ENCODE measurements at places on chromosomes 6 and 20. TPM values are rescaled to one million over a fixed set of nuclear protein-coding genes. Genes with fewer than 3 reads are reported as not detected.

GRCh38 chr6:4004249-4004648, 74.7 kb downstream of the FAM217A start:
- no peaks in the 10 kb centered on the region for H3K27me3 ChIP-seq
- H3K36me3 ChIP-seq: no peaks in the 10 kb centered on the region
- no peak for DNase-seq

DNA sequence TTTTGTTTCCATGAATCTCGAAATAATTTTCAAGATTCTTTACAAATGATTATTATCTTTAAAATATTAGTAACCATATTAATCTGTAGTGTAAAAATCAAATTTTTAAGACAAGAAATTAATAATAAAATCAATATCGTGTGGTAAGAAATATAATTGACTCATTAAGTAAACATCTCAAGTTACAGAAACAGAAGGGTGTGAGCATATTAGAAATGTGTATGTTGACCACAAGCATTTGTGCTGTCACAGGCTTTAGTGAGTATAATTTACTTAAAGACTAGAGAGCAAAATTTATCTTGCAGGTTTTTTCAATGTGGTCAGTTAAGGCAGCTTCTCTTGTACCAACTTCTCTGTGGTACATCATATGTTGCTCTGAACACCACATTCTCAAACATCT, 566.5 kb upstream of the IRAK1BP1 start:
- H3K4me3 ChIP-seq: no peak overlapping the region
- H3K27ac ChIP-seq: no peak overlapping the region
- no peaks in the 10 kb centered on the region for H3K27me3 ChIP-seq
- H3K36me3 ChIP-seq: no peaks in the 10 kb centered on the region
- no peak for DNase-seq

DNA sequence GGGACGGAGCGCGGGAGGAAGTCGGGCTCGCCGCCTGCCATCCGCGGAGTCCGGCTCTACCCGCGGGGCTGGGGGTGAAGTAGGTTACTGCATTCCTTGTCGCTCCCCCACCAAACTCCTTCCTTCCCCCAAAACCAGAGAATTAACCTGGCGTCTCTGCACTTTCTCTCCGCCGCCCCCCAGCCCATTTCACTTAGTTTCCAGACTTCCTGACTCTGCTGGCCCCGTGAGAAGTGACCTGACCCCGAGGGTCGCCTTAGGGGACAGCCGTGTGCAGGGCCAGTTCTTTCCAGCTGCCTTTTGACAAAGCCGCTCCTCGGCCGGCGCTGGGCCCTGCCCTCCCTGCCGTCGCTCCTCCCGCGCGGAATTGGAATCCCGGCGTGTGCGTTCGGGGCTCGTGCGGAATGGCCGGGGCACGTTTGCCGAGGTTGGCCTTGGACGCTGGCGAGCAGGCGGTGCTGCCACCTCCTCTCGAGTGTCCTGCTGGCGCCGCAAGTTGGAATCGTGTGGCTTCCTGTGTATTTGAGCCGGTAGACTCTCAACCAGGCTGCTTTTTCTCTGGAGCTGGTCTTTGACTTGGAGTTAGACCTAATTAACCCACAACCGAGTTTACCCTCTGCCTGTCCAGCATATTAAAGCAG, 650 bp downstream of the DCBLD1 start:
- H3K27ac ChIP-seq: peak overlapping the region; percentile 85
- H3K27me3 ChIP-seq: no peaks in the 10 kb centered on the region
- peaks cover 22% of the 10 kb centered on the region for H3K4me1 ChIP-seq
- H3K4me3 ChIP-seq: peak overlapping the region; percentile 80
- H3K36me3 ChIP-seq: no peaks in the 10 kb centered on the region

Gene ADISSP
- total RNA-seq: 11.2 TPM

Gene TNFRSF6B
- total RNA-seq: 1.2 TPM

Gene LHFPL5
- total RNA-seq: not detected

- H3K27me3 ChIP-seq: no peaks in the 10 kb centered on the region
- H3K4me3 ChIP-seq: no peak overlapping the region
- H3K36me3 ChIP-seq: no peaks in the 10 kb centered on the region
- H3K27ac ChIP-seq: no peak overlapping the region
- DNase-seq: no peak
These were observed 35.0 kb downstream of the AKIRIN2 start for GRCh38 chr6:87667032-87667431.

Gene ZNF334
- total RNA-seq: 0.79 TPM

DNA sequence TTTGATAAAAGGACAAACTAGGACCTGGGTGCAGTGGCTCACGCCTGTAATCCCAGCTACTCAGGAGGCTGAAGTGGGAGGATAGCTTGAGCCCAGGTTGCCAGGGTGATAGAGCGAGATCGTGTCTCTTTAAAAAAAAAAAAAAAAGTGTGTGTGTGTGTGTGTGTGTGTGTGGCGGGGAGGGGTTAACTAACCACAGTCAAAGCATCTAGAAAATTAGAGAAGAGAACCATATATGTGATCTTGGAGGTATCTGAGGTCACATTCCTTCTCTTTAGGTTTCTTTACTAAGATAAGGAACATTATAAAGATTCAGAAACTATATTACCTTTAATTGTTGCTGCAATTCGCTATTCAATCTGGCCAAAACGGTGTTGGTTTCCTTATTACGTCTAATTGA, 80.9 kb downstream of the REPS1 start:
- H3K27me3 ChIP-seq: no peaks in the 10 kb centered on the region
- H3K36me3 ChIP-seq: peaks cover 65% of the 10 kb centered on the region
- DNase-seq: no peak
- H3K4me3 ChIP-seq: no peak overlapping the region
- H3K4me1 ChIP-seq: no peaks in the 10 kb centered on the region

Gene FGD2
- 8.0 TPM for total RNA-seq

Gene TDRD6
- total RNA-seq: 0.12 TPM

Gene OPRL1
- total RNA-seq: 0.75 TPM

DNA sequence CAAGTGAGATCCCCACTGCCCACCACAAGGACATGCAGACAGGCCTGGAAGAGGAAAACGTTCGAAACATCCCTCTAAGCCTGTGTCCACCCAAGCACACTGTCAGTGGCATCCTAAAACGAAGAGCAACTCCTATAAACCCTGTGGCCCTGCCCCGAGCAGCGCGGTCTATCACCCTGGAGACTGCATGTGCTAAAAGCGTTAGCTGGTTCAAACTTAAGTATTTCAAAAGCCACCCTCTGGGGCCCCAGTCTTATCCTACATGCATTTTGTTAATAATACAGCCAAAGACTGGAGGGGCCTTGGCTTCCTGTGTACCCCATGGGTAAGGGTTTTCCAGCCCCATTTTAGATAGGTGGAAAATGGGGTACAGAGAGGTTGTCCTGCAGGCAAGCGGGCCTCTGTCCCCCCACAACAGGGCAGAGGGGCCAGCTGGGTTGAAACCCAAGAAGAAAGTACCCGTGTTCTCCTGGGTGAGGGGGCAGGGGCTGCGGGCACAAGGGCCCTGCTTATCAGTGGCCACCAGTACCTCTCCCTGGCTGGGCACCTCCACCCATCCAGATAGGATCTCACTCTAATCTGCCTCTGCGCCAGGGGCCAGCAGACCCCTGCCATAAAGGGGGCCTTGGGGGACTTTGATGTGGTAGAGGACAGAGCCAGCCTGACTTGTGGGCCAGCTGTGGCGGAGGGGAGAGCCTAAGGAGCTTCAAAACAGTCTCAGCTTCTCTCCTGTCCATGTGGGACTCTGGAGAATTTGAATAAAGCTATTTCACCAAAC, 28.3 kb downstream of the PREX1 start:
- no peaks in the 10 kb centered on the region for H3K4me1 ChIP-seq
- no peak overlapping the region for H3K4me3 ChIP-seq
- H3K27ac ChIP-seq: peak overlapping the region; percentile 33
- DNase-seq: no peak
- H3K27me3 ChIP-seq: no peaks in the 10 kb centered on the region

- DNase-seq: no peak
- H3K27ac ChIP-seq: no peak overlapping the region
- H3K36me3 ChIP-seq: no peaks in the 10 kb centered on the region
- no peaks in the 10 kb centered on the region for H3K4me1 ChIP-seq
- no peak overlapping the region for H3K4me3 ChIP-seq
These were observed 295.1 kb downstream of the ALDH8A1 start for GRCh38 chr6:134654751-134655150.

Gene BPIFB3
- not detected for total RNA-seq

Gene PNLDC1
- total RNA-seq: 0.33 TPM

GRCh38 chr6:17475606-17476244, 82.3 kb downstream of the CAP2 start:
- DNase-seq: no peak
- H3K27ac ChIP-seq: peak overlapping the region; percentile 88
- no peaks in the 10 kb centered on the region for H3K27me3 ChIP-seq
- peaks cover 16% of the 10 kb centered on the region for H3K4me1 ChIP-seq

DNA sequence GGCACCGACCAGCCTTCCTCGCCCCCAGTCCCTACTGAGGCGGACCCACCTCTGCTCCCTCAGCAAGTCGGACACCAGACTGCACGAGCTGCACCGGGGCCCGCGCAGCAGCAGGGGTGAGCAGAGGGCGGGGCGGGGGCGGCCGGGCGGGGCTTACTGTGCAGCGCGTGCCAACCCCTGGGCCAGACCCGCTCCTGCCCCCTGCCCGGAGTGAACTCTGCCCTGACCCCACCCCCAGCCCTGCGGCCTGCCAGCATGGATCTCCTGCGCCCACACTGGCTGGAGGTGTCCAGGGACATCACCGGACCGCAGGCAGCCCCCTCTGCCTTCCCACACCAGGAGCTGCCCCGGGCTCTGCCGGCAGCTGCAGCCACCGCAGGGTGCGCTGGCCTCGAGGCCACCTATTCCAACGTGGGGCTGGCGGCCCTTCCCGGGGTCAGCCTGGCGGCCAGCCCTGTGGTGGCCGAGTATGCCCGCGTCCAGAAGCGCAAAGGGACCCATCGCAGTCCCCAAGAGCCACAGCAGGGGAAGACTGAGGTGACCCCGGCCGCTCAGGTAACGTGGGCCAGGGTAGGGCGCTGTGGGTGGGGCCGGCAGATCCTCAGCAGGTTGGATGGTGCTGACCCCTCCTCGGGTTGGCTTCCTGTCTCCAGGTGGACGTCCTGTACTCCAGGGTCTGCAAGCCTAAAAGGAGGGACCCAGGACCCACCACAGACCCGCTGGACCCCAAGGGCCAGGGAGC, 1.5 kb upstream of the SLC2A4RG start:
- H3K27ac ChIP-seq: peak overlapping the region; percentile 93
- peaks cover 44% of the 10 kb centered on the region for H3K36me3 ChIP-seq
- peaks cover 40% of the 10 kb centered on the region for H3K4me1 ChIP-seq
- no peak for DNase-seq

DNA sequence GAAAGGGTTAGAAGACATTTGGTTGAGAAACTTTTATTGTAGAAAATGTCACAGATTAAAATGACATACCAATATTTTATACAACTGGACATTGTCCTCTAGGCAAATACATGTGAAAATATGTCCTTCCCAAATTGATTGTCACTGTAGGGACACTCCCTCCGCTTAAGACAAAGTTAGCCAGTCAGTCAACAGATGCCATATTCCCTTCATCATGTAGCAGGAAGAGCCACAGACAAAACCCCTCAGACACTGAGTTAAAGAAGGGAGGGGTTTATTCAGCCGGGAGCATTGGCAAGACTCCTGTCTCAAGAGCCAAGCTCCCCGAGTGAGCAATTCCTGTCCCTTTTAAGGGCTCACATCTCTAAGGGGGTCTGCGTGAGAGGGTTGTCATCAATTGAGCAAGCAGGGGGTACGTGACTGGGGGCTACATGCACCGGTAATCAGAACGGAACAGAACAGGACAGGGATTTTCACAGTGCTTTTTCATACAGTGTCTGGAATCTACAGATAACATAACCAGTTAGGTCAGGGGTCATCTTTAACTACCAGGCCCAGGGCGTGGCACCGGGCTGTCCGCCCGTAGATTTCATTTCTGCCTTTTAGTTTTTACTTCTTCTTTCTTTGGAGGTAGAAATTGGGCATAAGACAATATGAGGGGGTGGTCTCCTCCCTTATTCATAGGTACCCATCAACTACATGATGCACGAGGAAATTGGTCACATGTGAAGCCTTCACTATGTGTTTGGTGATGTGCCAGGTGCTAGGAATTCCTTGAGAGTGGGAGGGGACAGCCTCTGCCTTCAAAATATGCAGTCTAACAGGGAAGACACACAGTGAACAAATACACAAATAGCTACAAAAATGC, 155.7 kb upstream of the CDYL start:
- no peak overlapping the region for H3K4me3 ChIP-seq
- H3K36me3 ChIP-seq: no peaks in the 10 kb centered on the region
- no peak for DNase-seq
- H3K27ac ChIP-seq: no peak overlapping the region
- peaks cover 5% of the 10 kb centered on the region for H3K4me1 ChIP-seq
- no peaks in the 10 kb centered on the region for H3K27me3 ChIP-seq

DNA sequence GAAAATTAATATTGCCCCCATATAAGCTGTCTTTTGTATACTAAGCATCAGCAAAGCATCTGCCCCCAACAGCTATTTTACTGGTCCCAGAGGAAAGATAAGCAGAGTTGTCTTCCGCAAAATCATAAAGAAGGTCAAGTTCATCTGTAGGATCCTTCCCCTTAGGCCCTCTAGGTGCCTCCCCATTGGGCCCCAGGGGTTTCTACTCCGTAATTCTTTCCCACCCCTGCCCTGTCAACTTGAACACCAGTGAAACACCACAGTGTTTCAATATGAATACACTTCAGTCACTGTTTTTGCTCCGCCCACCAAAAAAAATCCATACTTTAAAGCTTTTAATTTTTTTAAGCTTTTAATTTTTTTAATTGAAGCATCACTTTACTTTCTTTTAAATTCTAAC, 159.2 kb downstream of the ATXN1 start:
- no peaks in the 10 kb centered on the region for H3K4me1 ChIP-seq
- no peak overlapping the region for H3K4me3 ChIP-seq
- H3K27me3 ChIP-seq: no peaks in the 10 kb centered on the region
- no peak overlapping the region for H3K27ac ChIP-seq

Gene NDUFAF5
- total RNA-seq: 29.9 TPM

Gene HSPA1L
- total RNA-seq: 1.6 TPM

Gene MRAP2
- total RNA-seq: 0.20 TPM

- H3K36me3 ChIP-seq: no peaks in the 10 kb centered on the region
- peak overlapping the region; percentile 67 for H3K27ac ChIP-seq
- H3K4me3 ChIP-seq: no peak overlapping the region
- no peaks in the 10 kb centered on the region for H3K27me3 ChIP-seq
These were observed 13.6 kb downstream of the FGD2 start for GRCh38 chr6:37019065-37019450.

All from right atrium auricular region (tissue), 2 donors.